ENCODE measurements at places on chromosomes 1 and 21.

DNA sequence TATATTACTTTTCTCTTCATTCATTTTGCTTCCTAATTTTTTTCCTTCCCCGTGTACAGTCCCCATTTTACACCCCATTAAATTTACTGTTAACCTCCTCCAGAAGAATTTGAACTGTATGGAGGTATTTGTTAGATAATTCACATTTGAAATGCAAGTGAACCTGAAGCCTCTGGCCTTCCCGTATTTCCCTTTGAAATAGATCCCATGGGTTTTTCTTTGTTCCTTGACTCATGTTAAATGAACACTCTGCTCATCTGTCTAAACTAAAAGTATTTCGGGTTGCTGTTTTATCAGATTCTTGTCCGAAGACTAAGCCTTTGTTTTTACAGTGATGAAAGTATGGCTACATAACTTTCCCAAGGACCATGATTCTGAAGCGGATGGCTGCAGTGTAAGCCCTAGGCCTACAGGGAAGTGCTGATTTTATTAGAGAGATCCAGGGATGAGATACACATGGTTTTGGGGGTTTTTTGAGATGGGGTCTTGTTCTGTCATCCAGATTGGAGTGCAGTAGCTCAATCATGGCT is 187.9 kb downstream of the PATJ start:
- no peak for DNase-seq

DNA sequence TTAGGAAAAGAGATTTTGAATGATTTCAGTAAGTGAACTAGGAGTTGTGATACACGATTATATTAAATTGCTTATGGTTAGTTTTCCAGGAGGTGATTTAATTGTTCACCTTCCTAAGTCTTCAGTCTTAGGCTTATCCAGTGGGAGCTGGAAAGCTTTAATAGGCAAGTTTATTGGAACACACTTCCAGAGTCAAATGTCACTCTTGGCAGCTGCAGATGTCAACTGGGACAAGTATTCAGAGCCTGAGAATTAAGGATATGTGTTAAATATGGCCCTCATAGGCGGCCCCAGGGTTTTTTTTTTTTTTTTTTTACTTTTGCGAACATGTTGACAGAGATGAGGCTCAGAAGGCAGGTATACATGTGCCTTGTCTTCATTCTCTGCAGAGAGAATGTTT is 29.2 kb downstream of the UCK2 start:
- no peak for DNase-seq

DNA sequence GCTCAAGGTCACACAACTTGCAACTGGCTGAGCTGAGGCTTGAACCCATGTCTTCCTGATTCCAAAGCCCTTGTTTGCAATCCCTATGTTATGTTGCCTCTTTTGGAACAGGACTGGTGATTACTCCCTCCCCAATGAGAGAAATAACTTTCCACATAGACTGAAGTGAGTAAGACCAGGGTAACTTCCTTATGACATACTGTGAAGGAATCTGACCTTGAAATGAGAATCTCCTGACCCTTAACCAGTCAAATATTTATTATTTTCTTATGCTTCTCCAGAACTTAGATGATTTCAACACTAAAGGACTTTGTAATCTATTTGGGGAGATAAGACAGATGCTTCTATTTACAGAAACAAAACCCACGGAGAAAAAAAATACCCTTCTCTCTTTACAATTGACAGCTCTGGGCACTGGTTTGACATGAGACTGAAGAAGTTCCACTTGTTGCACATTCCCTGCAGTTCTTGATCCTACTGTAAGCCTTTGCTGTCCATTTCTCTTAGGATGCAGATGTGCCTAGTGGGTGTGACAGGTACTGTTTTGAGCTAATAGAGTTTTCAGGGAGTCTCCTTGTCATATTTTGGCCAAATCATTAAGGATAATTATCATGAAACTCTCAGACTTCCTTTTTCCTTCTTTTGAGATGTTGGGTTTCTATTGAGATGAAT is 3.9 kb upstream of the RPTN start:
- no peak for DNase-seq

DNA sequence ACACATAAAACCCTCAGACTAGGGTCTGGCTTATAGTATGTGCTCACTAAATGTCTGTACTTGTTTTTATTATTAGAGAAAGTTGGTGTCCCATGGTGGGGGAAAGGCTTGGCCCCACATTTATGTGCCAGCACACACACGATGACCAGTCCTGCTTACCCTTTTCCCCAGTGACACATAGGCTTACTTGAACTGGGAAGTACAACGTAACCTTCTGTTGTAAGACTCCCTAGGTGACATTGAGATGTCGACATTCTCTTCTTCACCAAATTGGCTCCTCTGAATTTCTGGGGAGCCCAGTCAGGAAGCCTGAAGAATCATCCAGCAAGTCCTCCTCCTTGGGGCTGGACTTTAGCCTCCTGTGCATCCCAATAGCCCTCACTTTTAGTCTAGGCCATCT is 1.7 kb upstream of the MECR start:
- no peak for DNase-seq

DNA sequence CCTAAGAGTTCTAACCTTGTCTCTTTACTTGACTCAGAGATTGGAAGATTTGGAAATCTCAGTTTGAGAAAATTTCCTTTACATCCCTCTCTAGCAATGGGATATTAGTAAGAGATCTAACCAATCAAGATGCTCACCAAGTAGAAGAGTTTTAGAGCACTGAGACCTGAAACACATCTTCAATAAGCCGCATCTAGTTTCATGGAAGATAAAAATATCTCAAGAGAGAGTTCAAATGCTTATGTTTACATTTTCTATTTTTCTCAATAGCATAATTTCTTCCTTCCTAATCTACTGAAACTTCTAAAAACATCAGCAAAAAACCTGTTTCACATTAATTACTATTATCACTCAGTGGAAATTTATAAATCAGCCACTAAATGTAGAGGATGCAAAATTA is 165.1 kb downstream of the APP start:
- no peak for DNase-seq

- no peak for DNase-seq
Measured at GRCh38 chr1:39927538-39927937, 25.8 kb upstream of the MYCL start.
